Esophagus mucosa (tissue), 1 donor: ENCODE measurements at places on chromosomes 3 and 15.

- ATAC-seq, result no peak
These were observed 17.0 kb downstream of the BCL2A1 start for GRCh38 chr15:79953951-79954444.

DNA sequence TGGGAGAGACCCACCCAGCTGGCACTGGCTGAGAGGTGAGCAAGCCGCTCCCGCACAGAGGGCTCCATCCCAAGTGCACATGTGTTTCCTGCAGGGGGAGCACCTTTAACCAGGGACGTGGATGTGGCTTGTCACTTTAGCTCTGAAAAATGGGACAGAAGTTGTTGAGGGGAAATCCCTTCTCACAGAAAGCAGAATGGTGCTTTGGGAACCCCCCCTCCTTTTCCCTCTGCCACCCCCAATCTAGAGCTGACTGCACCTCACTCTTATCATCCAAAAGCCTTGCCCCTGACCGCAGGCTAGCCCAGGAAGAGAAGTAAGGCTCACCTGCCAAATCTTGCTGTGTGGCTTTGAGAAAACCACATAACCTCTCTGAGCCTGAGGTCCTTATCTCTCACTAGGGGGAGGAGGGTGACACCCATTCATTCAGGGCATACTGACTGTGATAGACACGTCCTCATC is 77.9 kb downstream of the RPN1 start:
- peak; percentile 49 for ATAC-seq

- no peak for ATAC-seq
These were observed 79.9 kb downstream of the NR2F2 start for GRCh38 chr15:96410175-96411055.

GRCh38 chr3:184746131-184747120 is 34.6 kb upstream of the MAGEF1 start:
- ATAC-seq, result peak; percentile 14

GRCh38 chr3:71271596-71271995 is 311.9 kb downstream of the FOXP1 start:
- no peak for ATAC-seq

DNA sequence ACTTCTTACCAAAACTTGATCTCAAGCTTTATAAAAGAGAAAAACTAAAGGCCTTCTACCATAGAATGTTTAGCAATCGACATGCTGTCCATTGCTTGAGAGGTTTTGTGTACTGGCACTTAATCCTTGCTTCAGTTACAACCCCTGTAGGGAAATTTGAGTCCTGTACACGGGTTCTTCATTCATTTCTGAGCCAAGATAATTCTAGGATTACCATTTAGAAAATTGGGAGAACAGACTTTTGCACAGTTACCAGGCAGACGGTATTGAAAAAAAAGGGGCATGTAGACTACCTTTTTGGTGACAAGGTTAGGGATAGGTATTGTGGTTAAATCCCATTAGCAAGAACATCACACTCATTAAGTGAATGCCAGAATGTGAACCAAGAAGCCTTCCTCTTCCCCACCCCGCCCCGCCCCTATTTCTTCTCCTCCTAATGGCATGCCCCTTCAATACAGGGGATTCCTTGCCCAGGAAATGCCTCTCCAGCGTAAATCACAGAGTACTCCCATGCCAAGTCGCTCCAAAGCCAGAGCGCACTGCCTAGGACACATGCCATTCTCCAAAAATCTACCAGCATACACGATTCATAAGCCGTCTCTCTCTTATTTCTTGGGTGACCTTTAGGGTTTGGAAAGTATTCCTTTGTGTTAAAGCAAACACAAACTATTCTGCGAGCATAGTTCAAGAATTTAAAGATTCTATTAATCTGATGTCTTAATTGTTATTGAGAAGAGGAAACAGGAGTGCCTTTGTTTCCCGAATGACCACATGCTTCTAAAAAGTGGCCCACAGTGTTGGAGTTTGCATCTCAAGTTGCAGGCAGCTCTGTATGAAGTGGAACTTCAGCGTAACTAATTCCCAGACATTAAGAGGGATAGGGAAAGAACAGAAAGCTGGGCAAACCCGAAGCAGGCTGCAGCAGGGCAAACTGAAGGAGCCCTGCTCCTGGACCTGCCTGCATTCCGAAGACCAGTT is 164.0 kb upstream of the NR2F2 start:
- ATAC-seq, result no peak

- ATAC-seq, result no peak
These were observed 6.3 kb downstream of the PXYLP1 start for GRCh38 chr3:141237701-141238521.

DNA sequence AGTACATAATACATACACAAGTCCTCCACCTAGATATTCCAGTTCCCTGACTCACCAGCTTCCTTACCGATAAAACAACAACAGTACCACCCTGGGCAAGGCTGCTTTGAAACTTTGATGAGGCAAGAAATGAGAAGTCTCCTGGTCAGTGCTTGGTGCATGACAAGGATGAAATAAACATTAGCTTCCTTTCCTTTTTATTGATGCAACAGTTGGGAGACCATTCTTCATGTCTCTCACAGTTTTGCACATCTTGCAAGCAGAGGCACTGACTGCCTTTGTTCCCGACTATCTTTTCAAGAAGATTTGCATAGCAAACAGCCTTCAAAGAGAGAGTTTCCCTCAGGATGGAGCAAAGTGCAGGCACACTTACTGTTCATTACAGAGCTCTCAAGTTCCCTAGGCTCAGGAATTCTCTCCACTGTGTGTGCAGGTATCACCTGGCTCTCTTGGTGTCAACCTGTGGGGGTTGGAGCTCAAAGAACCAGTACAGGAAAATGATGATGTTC is 65.2 kb downstream of the MYLK start:
- peak; percentile 86 for ATAC-seq

DNA sequence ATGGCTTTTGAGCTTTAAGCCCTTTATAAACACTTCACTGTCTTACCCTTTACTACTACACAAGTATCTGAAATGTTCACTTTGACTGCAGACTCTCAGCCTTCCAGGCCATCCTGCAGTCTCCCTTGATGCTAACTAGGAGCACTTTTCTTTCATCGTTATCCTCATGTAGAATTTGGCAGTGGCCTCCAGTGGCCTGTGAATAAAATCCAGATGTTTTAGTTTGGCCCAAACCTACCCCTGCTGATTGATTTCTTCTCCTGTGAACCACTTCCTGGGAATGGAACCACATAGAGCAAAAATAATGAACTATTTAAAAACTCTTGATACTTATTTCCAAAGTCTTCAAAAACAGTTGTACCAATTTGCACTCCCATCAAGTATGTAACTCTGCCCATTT is 271.9 kb downstream of the FEZF2 start:
- no peak for ATAC-seq

GRCh38 chr3:51024765-51025632 is 350.3 kb downstream of the DOCK3 start:
- ATAC-seq, result peak; percentile 65

GRCh38 chr15:35622641-35623340 is 76.8 kb upstream of the DPH6 start:
- ATAC-seq, result peak; percentile 81

GRCh38 chr15:55387027-55387426 is 21.1 kb downstream of the CCPG1 start:
- peak; percentile 50 for ATAC-seq

GRCh38 chr3:64584179-64584578 is 103.6 kb downstream of the ADAMTS9 start:
- ATAC-seq, result no peak

- ATAC-seq, result no peak
These were observed 88.2 kb downstream of the FAIM start for GRCh38 chr3:138696666-138697370.

DNA sequence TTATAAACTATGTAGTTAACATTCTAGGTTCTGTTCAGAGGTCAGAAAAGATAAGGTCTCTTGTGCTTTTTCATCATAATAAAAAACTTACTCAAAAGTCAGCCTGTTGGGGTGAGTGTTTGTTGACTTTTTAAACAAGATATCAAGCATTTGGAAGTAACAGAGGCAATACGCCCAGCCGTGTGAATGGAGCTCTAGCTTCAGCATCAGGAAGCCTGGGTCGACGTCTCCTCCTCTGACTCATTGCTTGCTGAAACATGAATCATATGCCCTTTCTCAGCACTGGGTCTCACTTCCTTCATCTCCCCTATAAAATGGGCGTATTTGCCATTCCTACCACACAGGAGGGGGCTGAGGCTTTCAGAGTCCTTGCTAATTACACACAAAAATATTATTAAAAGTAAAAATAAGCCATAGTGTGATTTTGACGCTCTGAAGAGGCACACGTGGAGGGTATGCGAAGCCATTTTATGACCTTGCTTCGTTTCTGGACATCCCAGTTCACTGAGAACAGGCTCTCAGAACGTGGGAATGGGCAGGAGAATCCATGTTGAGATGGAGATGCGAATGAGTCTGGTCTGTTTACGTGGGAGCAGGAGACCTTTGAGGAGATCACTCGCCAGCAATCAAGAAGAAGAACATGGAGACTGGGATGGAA is 220.8 kb upstream of the TPRG1 start:
- peak; percentile 61 for ATAC-seq

DNA sequence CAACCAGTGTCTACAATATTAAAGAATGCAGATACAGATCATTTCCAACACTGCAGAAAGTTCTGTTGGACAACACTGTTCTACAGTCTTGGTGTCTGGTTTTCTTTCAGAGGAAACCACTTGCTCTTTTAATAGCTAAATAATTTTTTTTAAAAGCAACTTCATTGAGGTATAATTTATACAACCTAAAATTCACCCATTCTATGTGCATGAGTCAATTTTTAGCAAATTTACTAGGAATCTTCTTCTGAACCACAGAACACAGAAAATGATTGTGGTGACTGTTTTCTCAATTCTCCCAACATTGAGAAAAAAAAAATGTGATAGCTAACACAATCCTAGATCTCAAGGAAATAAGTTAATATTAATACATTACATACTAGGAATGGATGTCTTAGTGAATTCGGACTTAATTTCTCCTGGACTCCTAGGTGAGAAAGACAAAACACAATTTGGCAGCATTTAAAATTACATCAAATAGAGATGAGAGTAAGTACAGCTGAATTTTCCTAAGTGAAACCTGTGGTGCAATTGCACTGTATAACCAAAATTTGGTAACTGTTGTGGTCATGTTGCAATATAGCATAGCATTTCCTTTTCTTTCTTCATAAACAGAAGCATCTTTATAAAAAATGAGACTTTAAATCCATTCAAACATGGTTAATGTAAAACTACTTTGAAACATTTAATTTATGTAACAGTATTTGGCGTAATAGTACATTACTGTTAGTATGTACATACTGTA is 15.3 kb upstream of the PLCL2 start:
- ATAC-seq, result no peak

- no peak for ATAC-seq
These were observed 448.8 kb downstream of the GRM7 start for GRCh38 chr3:7309641-7310102.

DNA sequence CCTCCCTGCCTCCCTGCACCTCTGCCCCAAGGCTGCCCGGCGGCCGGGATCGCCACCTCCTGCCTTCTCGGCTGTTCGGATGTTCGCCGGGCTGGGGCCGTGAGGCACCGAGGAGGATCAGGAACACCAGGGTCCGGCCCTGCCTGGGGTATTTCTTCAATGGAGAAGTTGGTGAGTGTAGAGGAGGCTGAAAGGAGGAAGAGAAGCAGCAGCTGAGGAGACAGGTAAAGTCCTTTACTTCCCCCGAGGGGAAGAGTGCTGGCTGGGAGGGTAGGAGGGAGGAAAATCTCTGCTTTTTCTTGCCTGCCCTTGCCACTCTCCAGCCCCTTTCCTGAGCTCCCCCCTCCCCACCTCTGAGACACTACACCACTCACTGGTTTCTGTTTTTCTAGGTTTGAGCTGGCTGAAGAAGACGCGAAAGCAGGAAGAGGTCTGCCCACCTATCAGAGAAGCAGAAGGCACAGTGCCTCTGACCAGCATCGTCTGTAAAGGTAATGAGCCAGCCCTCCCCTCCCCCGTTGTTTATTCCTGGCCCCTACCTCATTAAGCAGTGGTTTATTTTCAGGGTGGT is 519 bp downstream of the ASB7 start:
- ATAC-seq, result peak; percentile 3

DNA sequence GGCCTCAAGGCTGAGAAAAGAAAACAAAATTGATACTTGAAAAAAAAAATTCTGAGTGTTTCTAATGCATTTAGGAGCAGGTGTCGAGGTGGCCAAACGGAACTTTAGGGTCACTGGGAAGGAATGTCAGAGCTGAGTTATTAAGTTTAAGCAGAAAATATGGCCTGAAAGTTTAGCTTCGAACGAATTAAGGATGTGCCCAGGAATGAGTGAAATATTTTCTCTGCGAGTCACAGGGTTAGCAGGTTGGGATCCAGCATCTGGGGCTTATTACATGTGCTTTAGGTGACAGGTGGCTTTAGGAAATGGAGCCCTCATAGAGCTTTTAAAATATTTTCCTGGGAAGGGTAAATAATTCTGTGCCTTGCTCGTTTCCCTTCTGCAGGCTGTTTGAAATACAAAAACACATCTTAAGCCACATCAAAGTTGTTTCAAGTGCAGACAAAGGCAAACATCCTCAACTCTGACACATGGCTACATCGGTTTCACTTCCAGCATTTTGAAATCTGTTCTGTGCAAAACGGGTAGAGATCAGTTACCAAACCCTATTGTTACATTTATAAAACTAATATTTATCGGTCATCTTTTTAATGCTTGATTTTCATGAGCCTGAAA is 143.1 kb upstream of the ARRDC4 start:
- ATAC-seq, result no peak

GRCh38 chr3:65623362-65623761 is 415.4 kb downstream of the MAGI1 start:
- no peak for ATAC-seq

DNA sequence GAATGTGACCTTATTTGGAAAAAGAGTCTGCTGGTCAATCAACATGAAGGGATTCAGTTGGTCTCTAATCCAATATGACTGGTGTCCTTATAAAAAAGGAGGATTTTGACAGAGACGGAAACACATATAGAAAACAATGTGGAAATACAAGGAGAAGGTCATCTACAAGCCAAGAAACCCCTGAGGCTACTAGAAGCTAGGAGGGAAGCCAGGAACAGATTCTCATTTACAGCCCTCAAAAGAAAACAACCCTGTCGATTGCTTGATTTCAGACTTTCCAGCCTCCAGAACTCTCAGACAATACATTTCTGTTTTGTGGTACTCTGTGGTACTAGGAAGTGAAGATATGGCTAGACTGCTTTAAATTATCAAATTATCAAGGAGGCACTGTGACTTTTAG is 162.9 kb upstream of the IGF1R start:
- no peak for ATAC-seq
